ENCODE measurements at places on chromosomes 12 and 14.

DNA sequence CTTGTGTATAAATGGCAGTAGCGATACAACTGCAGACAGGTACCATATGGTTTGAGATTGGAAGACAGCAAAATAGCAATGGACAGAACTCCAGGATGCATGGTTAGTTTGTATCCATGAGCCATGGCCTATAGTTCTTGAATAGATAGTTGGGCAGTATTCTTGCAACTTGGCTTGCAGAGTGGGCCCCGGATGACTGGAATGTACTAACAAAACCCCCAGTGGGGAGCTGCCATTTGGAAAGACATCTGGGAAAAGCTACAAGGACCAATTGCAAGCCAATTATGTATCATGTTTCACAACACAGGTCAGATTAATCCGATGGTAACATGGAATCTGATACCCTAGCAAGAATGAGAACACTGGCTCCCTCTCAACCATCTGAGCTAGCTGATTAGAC lies 279.6 kb downstream of the RERGL start:
- no peak for DNase-seq

DNA sequence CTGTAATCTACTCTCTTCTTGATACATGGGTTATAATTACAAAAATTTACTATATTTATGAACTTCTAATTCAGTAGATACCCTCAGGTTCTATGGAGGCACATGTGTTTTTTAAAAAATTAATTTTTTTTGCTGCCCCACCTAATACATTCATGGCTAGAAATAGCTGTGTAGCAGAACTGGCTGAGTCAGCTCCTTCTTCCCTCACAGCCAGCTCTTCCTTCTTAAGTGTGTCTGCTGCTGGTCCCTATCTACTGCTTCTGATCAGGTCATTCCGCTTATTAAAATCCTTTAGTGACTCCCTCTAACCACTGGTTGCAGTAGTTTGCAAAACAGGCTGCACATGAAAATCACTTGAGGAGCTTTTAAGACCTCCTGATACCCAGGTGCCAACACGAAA lies 400.1 kb downstream of the APAF1 start:
- no peak for DNase-seq

DNA sequence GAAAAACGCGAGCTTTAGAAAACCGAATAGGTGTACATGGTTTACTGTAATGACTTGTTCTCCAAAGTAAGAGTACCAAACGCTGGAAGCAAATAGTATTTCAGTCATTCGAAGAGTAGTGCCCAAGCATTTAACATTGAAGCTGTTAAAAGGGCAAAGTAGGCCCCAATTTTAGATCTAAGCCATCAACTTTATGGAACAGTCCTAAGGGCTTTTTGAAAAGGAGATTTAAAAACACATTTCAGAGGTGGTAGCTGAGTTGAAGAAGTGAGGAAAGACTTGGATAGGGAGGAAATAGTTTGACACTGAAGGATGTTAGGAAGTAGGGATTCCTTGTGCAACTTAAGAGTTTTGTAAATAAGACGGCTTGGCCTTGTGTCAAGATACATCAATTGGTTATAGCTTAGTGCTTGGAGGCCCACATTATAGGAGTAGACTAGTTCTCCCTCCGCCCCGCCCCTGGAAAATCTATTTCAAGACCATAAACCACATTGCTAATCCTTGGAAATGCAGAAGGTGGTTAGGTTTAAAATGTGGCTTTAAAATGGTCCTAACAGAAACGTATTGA lies 783 bp upstream of the TUBA1B start:
- no peak for DNase-seq

- DNase-seq: no peak
These were observed 1.4 kb downstream of the SGPP1 start for GRCh38 chr14:63726499-63726898.

- DNase-seq: peak; percentile 76
These were observed 1.7 kb downstream of the SINHCAF start for GRCh38 chr12:31324116-31324844.

- DNase-seq: no peak
These were observed 32.1 kb upstream of the IL22 start for GRCh38 chr12:68285541-68285940.

DNA sequence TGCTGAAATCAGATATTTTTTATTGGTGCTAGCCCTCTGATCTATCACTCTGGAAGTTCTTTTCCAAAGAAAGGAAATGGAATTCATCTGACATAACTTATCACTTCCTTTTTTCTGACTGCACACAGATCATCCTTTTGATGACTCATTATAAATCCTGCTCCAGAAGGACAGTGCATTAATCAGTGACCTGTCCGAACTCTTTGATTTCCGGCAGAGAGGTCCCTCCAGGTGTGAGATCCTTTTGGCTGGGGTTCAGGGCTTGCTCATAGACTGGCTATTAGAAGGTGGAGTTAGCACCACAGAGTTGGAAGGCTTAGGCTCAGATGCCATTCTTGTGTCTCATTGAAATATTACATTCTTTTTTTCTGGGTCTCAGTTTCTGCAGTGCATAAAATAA lies 328.2 kb downstream of the ZFP36L1 start:
- DNase-seq: no peak

DNA sequence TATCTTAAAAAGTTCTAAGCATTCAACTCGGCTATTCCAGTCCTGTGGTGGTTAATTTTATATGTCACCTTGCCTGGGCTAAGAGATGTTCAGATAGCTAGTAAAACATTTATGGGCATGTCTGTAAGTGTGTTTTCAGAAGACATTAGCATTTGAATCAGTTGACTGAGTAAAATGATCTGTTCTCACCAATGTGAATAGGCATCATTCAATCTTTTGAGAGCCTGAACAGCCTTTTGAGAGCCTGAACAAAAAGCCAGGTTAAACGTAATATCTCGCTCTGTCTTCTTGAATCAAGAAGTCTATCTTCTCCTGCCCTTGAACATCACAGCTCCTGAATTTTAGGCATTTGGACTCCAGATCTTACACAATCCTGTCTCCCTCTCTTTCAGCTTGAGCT lies 1266.1 kb downstream of the LRFN5 start:
- no peak for DNase-seq

GRCh38 chr12:28192125-28192524 lies 1.9 kb downstream of the CCDC91 start:
- no peak for DNase-seq

DNA sequence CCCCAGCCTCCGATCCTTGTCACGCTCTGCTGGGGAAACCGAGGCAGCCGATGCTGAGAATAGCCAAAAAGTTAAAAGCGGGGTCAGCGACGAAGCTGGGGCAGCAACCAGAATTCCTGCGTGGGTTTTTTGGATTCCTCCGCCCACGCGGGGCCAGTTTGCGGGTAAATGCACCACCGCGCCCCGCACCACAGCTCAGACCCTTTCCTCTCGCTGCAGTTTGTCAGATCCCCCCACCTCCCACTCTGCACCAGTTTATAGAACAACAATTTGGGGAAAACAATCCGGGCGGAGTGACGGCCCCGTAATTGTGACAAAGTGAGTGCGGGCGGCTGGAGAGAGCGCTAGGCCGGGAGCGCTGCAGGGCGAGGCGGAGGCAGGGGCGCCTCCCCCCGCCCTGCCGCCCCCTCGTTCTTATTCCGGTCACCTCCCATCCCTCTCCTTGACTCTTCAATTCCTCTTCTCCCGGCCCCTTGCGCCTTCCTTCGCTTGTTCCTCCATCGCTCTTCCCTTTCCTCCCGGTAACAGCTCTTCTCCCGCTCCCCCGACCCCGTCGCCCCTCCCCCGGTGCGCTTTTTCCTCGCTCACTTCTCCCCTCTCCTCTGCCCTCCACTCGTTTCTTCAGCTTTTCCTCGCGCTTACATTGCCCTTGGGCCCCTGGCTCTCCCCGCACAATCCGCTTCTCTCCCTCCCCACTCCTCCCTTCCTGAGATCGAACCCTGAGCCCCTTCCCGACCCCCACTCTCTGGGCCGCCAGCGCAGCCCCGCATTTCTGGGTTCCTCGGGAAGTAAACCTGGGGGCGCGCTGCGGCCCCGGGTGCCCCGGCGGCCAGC lies 646 bp upstream of the DNAJC22 start:
- no peak for DNase-seq

GRCh38 chr14:101186544-101186943 lies 283.0 kb upstream of the RTL1 start:
- DNase-seq: no peak

DNA sequence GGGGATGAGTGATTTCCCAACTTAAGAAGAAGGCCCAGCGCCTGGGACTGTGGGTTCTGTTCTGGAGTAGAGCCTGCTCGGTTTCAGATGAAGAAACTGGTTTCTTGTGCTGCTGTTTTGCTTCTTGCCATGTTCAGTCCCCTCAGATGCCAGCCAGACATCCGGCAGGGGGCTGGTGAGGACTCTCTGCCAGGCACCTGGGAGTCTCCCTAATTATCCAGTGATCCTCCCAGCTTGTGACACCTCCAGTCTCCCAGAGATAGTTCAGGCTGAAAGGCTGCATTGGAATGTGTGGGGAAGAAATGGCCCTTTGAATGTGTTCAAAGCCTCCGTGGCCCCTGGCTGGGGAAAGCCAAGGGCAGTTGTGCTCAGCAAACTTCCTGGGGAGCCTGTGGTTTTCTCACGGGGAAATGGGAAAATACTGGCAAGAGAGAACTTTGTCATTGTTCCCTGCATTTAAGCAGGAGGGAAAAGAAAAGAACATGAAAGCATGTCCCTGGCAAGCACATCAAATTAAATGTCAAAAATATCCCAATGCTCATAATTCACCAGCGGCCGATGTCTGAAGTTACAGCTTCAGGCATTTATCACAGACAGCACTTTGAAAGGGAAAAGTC lies 8.5 kb upstream of the SERPINA12 start:
- DNase-seq: no peak

GRCh38 chr12:27606986-27607385 lies 83.0 kb downstream of the PPFIBP1 start:
- no peak for DNase-seq

- DNase-seq: no peak
These were observed 17.4 kb downstream of the HDAC7 start for GRCh38 chr12:47802312-47802711.

DNA sequence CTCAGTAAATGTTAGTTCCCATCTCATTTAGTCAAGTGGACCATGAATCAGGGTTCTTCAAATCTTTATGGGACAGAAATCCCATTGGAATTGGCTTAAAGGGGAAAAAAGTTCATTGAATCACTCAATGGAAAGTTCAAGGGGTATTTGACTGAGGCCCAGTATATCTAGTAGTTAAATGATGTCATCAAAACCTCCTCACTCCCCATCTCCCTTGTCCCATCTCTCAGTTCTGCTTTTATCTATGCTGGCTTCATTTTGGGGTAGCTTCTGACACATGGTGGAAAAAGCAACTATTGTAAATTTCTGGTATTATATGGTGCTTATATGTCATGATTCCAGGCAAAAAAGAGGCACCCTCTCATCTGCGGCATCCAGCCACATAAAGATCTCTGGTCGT lies 51.9 kb downstream of the DAAM1 start:
- no peak for DNase-seq

DNA sequence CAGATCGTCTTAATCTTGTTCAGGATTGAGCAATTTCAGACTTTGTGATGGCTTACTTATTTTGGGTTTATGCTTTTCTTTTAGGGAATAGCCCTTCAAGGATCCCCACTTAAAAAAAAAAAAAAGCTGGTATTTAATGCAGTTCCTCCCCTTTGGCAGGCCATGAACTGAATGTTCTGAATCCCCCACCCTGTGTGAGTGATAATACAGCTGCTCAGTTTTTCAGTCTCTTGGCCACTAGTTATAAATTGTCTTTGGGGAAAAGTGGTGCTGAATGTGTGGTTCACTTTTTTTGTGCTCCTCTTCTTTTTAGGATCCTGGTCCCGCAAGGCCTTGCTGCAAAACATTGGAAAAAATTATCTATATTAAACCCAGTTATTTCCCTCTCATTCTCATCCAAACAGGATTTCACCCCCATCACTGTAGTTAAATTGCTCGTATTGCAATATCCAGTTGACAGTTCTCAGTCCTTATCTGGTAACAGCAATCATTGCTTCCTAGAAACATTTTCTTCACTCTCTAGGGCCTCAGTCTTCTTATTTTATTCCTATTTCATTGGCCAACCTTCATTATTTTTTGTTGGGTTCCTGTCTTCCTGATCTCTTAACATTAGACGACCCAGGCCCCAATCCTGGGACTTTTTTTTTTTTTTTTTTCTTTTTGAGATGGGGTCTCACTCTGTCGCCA lies 73.1 kb upstream of the PAWR start:
- DNase-seq: no peak

- DNase-seq: peak; percentile 76
These were observed 86.7 kb downstream of the NCOR2 start for GRCh38 chr12:124480469-124481256.

GRCh38 chr12:57040211-57040610 lies 9.7 kb downstream of the MYO1A start:
- no peak for DNase-seq

GRCh38 chr14:57060276-57060955 lies 208.3 kb downstream of the EXOC5 start:
- peak; percentile 81 for DNase-seq

GRCh38 chr14:41607304-41607775 lies 664 bp downstream of the LRFN5 start:
- DNase-seq: no peak

DNA sequence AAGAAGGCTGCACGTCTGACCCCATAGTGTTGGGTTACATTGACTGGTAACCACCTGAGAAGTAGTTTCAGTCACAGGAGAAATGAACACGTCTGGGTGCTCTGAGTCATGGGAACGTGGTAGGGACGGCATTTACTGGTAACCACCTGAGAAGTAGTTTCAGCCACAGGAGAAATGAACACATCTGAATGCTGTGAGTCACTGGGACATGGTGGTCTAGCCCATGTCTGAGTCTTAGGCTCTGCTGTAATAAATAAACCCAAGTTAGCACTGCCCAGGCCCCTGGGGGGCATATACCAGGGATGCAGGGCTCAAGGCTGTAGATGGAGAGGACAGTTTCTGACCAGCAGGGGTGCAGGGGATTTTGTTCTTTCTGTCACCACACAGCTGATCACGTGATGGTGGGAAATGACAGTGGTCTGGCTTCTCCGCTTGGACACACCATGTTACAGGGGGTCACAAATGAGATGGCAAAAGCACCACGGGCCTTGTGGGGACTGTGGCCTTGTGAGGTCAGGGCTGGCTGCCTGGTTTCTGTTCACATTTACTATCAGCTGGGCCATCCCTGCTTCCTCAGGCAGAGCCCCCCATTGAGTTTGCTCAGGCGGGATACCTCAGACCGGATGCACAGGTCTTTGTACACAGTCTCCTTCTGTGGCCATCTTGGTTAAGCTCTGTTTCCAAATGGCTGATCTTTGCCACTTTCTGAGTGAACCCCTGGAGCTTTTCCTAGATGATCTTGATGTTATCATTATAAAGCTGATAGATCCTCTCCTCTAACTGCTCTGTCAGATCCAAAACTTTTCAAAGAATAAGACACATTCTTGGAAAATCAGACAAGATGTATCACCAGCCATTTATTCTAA lies 9.8 kb upstream of the C12orf42 start:
- peak; percentile 88 for DNase-seq

GRCh38 chr12:84964048-84964447 lies 51.4 kb upstream of the SLC6A15 start:
- no peak for DNase-seq

GRCh38 chr12:79317179-79317847 lies 373.5 kb downstream of the PAWR start:
- no peak for DNase-seq
